Fibroblast of skin of scalp (primary cell): ENCODE measurements at places on chromosomes 16 and 17.
A peak's percentile ranks its signal among the peaks of the same experiment; 100 is the strongest.

DNA sequence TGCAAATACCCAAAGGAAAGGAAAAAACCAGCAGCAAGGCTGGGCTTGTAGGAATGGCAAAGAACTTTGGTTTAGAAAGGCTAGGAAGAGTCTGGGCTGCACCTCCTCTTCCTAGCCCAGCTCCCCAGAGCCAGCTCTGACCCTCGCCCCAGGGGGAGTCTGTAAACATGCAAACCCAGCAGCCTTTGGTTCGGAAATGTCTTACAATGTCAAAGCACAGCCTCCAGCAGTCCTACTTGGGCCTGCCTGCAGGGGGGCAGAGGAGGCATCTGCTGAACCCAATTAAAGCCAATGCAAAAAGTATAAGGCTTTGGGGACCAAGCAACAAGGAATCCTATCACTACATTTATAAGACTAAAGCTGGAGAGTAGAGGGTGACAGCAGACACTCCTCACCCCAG, 5.0 kb upstream of the FTSJ3 start:
- no peak for DNase-seq

GRCh38 chr16:20348365-20349185, 3.9 kb downstream of the UMOD start:
- DNase-seq: no peak

- no peak for DNase-seq
Observed at GRCh38 chr16:4682084-4682591, 11.2 kb upstream of the NUDT16L1 start.

DNA sequence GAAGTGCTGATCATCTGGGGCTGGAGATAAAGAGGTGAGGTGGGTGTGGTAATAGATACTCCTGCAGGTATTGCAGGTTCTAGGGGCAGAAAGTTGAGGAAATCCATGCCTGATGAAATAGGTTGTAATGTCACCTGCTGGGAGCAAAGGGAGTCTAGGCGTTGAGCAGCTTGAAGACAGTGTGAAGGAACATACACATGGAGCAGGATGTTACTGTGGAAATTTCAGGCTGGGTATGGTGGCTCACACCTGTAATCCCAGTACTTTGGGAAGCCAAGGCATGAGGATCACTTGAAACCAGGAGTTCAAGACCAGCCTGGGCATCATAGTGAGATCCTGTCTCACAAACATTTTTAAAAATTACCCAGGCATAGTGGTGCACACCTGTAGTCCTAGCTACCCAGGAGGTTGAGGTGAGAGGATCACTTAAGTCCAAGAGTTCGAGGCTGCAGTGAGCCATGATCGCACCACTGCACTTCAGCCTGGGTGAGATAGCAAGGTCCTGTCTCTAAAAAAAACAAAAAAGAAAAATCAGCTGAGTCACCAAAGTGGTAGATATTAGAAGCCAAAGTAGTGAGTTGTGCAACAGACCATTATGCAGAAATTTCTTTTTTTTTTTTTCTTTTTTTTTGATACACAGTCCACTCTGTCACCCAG, 9.1 kb upstream of the CRYBA1 start:
- DNase-seq: peak; percentile 66

DNA sequence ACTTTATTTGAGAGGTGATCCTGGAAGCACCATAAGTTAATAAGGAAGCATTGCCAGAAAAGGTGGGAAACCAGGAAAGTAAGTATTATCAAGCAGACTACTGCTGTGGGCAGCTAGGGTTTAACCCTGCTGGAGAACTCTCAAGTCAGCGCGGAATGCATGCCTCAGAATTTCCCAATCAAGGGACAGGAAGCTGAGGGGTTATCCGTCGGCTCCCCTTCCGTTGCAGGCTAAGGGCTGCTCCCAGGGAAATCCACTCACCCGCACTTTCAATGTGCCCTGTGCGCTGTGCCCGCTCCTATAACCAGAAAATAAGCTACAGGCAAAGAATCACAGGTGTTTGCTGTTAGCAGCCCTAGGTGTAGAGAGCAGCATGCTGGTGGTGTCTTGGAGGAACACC, 138.5 kb upstream of the CACNG3 start:
- DNase-seq: no peak

- DNase-seq: no peak
Observed at GRCh38 chr16:84448444-84448843, 56.0 kb downstream of the MEAK7 start.

DNA sequence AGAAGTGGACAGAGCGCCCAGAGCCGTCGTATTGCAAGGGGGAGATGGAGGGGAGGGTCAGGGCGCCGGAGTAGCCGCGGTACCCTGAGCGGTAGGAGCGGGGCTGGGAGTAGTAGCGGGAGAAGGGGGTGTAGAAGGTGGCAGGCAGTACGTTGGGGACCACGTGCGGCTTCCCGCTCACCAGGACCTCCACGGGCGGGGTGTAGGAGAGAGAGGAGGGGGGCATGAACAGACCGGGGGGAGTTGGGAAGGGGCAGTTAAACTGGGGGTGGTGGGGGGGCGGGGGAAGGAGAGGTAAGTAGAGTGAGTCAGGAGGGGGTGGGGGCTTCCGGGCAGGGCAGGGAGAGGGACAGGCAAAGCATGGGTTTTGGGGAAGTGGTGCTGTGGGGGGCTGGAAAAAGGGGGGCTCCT, 16.8 kb downstream of the ST6GALNAC2 start:
- DNase-seq: no peak

DNA sequence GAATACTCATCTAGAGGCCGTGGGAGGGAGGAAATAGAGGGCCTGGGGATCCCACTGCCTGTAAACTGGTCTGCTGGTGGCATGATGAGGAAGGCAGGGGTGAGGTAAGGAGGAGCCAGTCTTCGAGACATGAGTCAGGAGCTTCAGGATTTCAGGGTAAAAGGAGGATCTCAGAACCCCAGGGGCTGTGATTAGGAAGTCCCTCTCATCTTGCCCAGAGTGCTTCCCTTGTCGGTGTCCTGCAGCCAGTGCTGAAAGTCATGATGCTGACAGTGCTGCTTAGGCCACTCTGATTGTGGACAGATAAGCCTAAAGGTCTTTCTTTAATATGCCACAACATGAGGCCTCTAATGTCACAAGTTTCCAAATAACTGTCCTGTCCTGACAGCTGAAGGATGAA, 29.6 kb downstream of the COG4 start:
- DNase-seq: no peak
